ENCODE measurements at places on chromosomes 1 and 21.

GRCh38 chr1:111476761-111477309 lies 3.1 kb downstream of the C1orf162 start:
- DNase-seq, result no peak

DNA sequence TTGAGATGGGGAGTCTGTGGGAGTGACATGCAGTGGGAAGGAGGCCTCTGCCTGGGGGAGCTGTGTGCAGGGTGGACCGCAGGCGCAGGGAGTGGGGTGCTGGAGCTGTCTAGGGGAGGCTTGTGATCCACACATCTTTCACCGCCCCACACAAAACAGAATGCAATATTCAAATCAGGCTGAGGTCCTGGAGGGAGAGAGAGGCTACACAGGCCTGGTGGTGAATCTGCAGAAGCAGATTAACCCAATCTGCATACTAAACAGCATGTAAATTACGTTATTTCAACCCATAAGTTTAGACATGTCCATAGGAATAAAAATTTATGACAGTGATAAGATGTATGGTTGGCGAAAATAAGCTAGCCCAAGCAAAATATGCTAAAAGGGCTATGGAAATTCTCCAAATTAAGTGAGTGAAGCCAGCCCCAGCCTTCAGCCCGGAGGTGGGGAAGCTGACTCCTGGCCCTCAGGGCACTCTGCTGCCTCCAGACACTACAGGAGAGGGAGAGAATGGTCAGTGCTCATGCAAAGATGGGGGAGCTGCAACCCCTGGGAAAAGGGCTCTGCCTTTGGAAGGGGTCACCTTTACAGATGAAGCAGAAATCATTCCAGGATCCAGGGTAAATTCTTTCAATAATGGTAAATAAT lies 156.2 kb upstream of the CTTNBP2NL start:
- no peak for DNase-seq

- DNase-seq, result no peak
Measured at GRCh38 chr1:94798462-94798861, 21.7 kb upstream of the SLC44A3 start.

DNA sequence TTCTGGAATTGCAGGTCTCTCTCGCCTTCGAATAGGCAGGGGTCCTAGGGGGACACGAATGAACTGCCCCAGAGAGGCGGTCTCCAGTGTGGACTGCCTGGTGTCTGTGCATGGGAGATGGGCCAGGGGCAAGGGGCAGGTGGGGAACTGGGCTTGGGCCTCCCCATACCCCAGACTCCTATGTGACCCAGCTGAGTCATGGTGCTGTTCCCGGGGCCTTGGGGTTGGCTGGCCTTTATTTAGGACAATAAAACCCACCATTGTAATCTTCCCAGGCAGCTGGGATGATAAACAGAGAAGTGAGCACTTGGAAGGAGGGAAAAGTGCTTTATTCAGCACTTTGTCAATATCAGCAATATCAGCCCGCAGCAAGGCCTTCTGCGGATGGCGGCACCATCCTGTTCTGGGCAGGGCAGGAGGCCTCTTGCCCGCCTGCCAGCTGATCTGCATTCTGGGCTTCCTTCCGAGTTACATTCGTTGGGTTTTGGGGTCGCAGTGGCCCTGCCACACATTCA lies 209.0 kb upstream of the TMEM51 start:
- no peak for DNase-seq

- DNase-seq, result no peak
Measured at GRCh38 chr1:179823693-179824092, 53.9 kb downstream of the TOR1AIP2 start.

GRCh38 chr1:2594001-2594640 lies 7.5 kb downstream of the PRXL2B start:
- DNase-seq, result no peak

- DNase-seq, result no peak
Measured at GRCh38 chr21:26432410-26432809, 140.7 kb downstream of the CYYR1 start.

- DNase-seq, result no peak
Measured at GRCh38 chr1:55420026-55420425, 204.9 kb upstream of the USP24 start.

GRCh38 chr1:111605576-111605975 lies 14.0 kb upstream of the RAP1A start:
- DNase-seq, result peak; percentile 76

DNA sequence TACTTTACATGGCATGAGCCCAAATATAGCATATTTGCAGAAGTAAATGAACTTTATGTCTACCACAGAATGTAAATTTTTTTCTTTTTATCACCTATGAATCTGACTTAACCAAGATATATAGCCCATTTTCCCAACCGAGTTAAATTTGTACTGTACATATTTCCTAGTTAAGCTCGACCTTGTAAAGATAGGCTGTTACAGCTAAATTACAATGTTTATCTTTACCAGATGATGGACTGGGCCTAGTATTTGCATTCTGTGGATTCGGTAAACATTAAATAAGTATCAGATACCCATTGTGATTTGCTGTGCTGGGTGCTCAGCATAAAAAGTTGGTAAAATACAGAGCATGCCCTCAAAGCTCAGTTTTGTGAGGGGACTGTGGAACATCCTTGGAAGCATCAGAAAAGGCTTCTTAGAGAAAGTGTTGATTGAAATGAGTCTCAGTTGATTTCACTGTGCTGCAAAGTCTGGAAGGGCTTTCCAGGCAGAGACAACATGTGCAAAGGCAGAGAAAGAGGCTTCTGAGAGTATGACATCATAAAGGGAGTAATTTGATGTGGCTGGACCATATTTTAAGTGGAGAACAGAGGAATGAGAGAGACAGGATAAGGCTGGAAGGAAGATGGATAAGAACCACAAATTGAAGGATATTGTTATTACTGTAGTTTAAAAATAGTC lies 27.4 kb downstream of the MORC3 start:
- DNase-seq, result peak; percentile 29

DNA sequence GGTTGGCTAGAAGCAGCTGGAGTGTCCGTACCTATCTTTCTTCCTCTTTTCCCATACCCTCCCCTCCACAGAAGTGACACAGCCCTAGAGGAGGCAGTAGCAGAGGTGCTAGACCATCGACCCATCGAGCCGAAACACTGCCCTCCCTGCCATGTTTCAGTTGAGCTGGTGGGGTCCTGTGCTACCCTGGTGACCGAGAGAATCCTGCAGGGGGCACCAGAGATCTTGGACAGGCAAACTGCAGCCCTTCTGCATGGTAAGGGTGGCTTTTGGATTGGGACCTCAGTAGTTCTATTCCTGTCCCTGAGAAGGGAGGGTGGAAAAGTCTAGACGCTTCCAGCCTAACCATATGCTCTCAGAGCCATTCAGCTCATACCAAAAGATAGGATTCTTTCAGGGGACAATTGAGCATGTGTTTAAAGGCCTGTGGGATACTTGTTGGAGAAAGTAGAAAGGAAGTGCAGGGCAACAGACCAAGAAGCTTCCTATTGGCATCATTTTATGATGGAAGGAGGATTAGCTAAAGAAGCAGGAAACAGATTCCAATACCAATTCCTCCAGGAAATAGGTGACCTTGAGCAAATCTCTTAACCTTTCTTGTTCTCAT lies 11.7 kb upstream of the BNIPL start:
- DNase-seq, result peak; percentile 72

GRCh38 chr1:228833911-228834688 lies 98.8 kb downstream of the RHOU start:
- no peak for DNase-seq

GRCh38 chr1:154422521-154422920 lies 17.4 kb downstream of the IL6R start:
- no peak for DNase-seq

DNA sequence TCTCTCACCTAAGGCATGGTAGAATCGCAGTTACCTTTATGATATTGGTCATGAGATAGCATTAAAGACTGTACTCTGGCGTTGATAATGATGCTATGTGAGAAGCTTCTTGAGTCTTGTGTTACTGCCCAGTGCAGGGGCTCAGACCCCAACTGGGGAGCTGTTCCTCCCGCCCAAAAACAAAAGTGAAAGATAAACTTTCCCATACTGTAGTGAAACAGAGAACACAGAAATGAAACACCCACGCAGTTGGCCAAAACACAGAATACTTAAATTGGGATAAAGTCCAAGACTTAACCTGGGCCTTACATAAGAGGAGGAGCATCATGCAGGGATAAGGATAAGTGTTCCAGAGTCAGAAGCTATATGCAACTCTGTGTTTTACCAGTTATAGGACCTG lies 130.6 kb downstream of the HHIPL2 start:
- DNase-seq, result no peak

- DNase-seq, result no peak
Measured at GRCh38 chr1:232854798-232855159, 49.6 kb downstream of the MAP10 start.

DNA sequence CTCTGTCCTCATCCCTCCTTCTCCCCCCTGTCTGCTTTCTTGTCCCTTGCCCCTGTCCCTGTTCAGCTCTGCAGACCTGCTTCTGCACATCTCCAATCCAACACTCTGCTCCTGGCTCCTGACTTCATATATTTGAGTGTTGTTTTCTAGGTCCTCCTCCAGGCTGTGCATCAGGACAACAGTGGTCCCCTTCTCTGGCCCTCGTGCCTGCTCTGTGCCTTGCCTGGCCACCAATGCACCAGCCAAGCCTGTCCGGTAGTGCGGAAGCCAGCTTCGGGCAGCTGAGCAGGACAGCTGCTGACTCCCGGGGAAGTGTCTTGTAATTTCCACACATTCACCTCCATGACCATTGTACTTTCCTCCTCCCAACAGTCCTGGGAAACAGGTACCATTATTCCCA lies 203.4 kb upstream of the RAB4A start:
- no peak for DNase-seq
